ENCODE measurements at places on chromosomes 1 and 21.

DNA sequence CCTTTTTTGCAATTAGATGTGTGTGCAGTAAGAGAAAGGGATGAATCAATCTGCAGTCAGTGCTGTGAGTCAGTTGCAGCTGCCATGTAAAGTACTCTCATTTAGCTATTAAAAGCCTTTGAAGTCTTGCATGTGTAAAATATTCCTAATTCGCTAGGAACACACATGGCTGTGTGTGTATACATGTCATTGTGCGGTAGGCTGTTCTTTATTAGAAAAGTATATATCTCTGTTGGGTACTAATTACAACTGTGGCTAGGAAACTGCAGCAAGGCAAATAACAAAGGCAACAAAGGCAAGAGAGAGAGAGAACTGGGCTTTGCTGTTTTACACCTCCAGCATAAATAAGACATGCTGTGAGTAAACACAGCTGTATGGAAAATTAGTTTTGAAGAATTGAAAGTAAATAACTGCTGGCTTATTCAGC is 41.7 kb downstream of the EPB41 start:
- DNase-seq: no peak

- peak; percentile 13 for DNase-seq
Observed at GRCh38 chr1:7384679-7385078, 386.4 kb upstream of the VAMP3 start.

DNA sequence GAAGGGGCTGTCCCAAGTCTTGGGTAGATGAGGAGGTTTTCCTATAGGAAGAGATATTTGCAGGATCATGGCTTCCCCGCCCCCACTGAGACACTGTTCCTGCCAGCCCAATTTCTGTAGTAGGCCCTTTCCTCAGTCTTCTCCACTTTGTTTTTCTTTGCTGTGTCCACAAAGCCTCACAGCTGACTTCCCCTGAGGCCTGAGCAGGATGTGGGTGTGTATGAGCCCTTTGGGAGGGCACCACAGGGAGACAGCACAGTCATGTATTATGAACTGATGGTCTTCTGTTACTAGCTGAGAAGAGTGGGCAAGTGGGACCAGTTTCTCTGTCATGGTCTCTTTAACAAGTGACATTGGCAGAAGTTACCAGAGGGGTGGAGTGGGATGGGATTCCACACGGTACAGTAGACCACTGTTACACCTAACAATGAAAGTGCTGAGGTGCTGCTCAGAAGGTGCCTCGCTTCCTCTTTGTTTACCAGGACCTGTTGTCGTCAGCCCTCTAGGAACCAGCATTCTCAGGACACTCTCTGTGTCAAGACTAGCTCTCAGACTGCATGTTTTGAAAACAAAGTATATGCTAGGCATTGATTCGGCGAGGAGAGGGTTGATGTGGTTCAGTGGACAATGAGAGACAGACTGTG is 253.8 kb upstream of the HOOK1 start:
- no peak for DNase-seq

- no peak for DNase-seq
Observed at GRCh38 chr1:86471291-86471690, 2.6 kb downstream of the CLCA1 start.

DNA sequence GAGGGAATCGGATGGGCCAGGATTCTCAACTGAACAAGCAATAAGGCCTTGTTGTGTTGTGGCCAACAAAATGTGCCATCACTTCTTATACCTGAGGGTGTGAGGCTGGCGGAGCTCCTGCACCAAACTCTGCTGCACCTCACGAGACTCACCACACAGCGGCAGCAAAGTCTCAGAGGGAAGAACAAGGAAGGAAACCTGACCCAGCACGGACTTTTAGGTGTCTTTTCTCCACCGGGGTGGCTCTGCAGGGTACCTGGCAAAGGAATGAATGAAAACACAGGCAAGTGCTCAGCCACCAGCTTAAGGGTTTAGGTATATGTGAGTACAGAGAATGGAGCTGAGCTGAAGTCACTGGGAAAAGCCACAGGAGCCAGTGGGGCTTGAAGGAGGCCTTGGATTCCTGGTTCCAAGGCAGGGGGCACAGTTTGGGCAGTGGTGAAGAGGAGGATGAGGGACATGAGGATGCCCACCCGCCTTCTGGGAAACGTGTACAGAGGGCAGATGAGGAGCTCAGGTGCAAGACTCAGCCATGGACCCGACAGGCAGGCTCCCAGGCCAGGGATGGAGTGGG is 31.1 kb upstream of the HSD3B1 start:
- peak; percentile 46 for DNase-seq

Measured in dorsolateral prefrontal cortex (tissue), 122 donors.